ENCODE measurements at places on chromosomes 11 and 22.

GRCh38 chr11:131591051-131591461 is 220.6 kb downstream of the NTM start:
- DNase-seq = no peak

GRCh38 chr11:123518496-123519054 is 88.5 kb downstream of the GRAMD1B start:
- no peak for DNase-seq

DNA sequence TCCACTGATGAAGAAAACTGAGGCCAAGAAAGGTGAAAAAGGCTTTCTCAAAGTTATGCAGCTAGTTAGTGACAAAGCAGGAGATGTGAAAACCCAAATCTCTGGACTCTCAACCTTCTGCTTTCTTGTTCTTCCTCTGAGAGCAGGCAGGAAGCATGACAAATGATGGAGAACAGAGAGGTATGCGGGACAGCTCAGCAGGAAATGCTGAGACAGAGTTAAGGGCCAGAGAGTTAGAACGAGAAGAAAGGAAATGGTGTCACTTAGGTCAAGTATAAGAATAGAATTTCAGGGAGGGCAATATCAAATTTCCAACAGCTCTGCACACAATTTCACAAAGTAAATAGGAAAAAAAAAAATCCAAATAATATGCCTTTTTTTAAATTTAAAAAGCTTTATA is 67.6 kb upstream of the ARHGAP42 start:
- no peak for DNase-seq

DNA sequence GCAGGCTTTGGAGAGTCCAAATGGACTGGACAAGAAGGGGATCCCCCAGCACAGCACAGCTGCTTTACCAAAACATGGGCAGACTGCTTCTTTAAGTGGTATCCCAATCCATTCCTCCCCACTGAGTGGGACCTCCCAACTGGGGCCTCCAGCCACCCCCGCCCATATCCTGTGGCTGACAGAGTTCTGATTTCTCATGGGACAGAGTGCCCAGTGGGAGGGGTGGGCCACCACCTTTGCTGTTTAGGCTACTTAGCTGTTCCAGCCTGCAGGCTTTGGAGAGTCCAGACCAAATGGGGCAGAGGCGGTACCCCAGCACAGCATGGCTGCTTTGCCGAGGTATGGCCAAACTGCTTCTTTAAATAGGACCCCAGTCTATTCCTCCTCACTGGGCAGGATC is 26.9 kb upstream of the DEUP1 start:
- no peak for DNase-seq

GRCh38 chr11:105034813-105035620 is at the start of gene CASP1:
Gene CASP1, minus strand, starts transcription at chr11:105035144. Its CDS starts 31 bp downstream, at chr11:105035113.
- no peak for DNase-seq

DNA sequence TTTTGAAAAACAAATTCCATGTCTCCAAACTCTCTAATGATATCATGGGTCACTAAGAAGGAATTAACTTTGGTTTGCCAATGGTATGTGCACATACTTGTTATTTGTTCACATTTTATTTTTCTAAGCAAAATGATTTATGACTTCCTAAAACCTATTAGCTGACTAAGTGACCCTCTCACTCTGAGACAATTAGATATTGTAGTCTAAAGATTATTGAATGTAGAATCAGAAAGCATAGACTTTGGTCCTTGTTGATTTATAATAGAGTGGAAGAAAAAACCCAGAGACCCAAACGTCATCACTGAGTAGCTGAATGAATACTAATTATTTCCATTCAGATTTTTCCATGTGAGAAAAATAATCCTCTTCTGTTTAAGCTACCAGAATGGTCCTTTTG is 243.5 kb upstream of the ANO3 start:
- DNase-seq = no peak

GRCh38 chr11:7019500-7020182 is 505 bp downstream of the ZNF214 start:
- DNase-seq = no peak

GRCh38 chr11:87425391-87425790 is 387.7 kb downstream of the TMEM135 start:
- DNase-seq = no peak

DNA sequence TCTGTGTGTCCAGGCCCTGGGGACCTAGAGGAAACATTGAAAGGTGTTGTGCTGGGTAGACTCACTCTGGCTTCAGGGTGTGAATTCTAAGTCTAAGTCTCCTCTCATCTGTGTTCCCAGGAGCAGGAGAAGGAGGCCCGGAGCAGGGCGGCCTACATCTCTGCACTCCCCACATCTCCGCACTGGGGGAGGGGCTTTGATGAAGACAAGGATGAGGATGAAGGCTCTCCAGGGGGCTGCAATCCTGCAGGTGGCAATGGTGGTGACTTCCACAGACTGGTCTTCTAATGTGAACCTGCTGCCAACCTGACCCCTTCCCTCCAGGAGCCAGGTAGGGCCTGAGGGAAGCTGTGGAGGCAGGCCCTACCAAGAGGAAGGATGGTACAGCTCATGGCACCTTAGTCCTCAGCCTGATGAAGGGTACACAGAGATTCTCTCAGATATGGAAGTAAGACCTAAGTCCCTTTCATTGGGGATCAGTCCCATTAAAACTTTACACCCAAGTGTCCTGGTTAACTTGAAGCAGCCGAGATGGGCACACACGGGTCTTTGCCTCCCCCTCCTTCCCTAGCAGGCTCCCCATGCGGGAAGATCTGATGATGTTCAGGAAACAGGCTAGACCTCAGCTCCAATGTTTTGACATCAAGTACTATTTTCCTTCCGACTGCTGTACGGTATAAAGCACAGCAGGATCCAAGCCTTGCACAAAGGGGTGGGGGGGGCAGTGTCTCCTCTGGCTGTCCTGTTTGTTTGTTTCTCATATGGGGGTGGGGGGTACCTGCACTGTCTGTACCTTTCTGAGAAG is 25.0 kb downstream of the USP35 start:
- no peak for DNase-seq

DNA sequence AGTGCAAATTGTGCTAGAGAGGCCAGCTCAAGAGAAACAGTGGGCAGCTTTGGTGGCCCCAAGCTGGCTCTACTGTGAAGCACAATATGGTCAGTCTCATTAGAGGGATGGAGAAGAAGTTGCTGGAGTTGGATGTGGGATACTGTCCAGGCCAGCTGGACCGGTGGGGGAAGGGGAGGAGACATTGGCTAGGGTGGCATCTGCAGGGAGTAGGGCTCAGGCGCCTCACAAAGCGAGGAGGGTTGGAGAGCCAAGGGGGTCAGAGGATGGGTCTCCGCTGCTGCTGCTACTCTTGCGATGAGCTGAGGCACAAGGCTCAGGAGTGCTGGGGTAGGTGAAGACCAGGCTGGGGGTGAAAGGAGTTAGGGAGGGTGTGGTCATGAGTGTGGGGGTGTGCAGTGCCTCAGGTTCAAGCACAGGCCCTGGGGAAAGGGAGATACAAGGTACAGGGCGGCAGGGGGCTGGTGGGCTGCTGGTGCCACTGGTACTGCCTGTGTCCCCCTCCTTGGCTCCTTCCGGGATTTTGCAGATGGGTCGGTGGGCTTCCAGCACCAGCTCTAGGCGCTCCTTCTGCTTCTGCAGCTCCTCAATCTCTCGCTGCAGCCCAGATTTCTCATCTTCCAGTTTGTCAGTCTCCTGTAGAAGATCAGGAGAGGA is 2.3 kb downstream of the CCDC85B start:
- DNase-seq = no peak

DNA sequence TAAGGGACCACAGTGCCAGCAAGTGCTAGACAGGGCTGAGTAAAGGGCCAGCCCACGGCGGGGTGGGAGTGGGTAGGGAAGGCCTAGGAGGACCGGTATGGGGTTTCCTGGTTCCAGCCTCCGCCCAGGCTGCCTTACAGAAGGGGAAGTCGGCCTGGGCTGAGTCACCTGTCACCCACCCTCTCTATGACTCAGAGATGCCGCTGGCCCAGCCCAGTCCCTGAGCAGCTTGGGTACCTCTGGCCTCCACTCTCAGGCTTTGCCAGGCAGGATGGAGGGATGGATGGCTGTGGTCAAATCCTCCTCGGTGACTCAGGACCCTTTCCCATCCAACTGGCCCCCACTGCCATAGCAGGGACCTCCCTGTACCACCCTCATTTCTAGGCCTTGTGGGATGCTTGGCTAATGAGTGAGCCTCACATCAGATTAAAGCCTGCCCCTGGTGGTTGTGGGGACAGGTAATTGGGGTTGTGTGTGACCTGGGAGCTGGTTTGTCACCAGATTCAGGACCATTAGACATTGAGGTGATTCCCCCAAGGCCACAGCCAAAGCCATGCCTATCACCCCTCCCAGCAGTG is 13.9 kb downstream of the SLC35E4 start:
- DNase-seq = peak; percentile 89

DNA sequence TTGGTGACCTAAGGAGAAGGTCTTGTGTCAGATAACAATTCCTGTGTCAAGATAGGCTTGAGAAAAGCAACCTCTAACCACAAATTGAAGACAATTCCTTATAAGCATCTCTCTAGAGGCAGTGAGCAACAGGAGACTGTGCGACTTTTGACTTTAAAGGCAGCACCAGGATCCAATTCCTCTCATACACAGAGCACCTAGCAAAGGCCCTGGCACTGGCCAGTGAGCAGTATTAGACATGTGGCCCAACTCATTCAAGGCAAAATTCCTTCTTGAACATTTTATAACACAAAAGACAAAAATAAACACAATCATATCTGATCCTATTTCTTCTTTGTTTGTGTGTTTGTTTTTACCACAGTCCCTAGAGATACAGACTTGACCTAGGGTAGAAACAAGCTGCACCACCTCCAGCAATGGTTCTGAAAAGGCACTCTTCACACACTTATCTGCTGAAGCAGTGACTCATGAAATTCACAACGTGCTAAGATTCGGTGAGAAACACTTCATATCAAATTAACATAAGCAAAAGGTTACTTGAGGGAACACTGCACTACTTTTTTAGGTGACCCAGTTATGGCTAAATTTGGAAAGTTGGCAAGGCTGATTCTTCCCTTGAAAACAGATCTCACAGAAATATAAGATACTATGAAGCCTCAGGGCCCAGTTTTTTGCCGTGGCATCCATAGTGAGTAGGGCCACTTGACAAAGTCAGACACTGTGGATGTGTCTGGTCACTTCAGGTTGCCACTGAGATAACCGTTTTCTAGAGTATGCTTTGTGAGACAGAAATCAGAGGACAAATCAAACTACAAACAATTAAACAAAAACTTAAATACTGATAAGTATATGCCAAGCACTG is 1018.9 kb downstream of the DLG2 start:
- no peak for DNase-seq

DNA sequence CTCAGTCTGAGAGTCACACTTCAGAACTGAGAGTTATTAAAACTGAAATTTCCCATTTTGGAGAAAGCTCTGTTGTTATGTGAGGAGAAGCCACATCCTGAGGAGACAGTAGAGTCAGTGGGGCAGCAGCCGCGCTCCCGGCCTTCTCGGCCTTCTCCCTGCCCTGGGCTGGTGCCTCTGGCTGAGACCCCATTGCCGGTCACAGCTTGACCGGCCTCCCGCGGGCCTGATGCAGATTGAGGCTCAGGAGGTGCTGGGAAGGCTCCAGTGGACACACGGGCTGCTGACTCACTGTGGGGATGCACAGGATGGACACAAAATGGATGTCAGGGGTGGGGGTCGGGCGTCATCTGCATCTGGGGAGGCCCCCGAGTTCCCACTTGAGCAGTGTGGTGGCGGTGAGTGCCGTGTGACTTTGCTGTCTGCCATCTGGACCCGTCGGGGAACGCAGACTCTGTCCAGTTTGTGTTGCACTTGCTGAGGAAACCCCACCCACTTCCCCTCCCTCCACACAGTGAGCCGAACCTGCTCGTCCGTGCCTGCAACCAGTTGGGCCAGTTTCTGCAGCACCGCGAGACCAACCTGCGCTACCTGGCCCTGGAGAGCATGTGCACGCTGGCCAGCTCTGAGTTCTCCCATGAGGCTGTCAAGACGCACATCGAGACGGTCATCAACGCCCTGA is 50.1 kb downstream of the MUC6 start:
- DNase-seq = no peak

- DNase-seq = no peak
Observed at GRCh38 chr11:68560216-68560615, 99.7 kb downstream of the PPP6R3 start.

DNA sequence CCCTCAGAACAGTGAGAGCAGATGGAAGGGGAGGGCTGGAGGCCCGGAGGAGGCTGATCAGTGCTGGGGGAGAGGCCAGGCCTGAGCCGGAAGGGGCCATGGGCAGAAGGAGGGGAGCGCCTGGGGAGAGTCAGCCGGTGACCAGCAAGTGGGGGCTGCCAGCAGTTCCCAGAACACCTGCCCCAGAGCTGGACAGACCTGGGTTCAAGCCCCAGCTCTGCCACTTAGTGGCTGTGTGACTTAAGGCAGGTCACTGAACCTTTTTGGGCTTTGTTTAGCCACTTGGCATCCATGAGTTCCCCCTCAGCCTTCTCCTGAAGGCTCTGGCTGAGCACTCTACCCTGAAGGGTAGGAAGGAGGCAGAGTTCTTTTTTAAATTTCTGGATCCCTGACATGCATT is 17.4 kb downstream of the WNT11 start:
- DNase-seq = no peak

- no peak for DNase-seq
Observed at GRCh38 chr11:62264004-62264403, 6.0 kb upstream of the SCGB2A2 start.

DNA sequence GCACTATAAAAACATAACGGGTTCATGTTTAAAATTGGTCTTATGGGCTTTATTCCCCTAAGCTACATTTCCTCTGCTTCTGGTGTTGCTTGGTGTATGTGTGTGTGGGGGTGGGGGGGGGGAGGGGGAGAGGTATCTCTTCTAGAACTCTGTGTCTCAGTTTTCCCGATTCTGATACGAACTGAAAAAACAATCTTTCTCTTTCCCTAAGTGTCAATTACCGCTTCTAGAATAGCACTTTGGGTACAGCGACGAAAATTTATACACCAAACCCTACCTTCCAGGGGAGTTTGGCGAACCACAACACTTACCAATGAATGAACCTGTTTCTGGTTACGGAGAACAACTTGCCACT is 636 bp downstream of the NUP160 start:
- DNase-seq = no peak

GRCh38 chr11:107592231-107592590 is 1.3 kb downstream of the ELMOD1 start:
- DNase-seq = no peak

GRCh38 chr11:114977651-114978050 is 299.3 kb downstream of the NXPE2 start:
- no peak for DNase-seq

GRCh38 chr11:1747753-1748635 is 2.4 kb downstream of the IFITM10 start:
- no peak for DNase-seq

GRCh38 chr11:110019675-110020074 is 73.5 kb upstream of the ZC3H12C start:
- no peak for DNase-seq

- no peak for DNase-seq
Observed at GRCh38 chr11:30365793-30366517, 43.1 kb downstream of the ARL14EP start.
